Substantia nigra (tissue), 51 donors: ENCODE measurements at places on chromosomes 2 and 18.

DNA sequence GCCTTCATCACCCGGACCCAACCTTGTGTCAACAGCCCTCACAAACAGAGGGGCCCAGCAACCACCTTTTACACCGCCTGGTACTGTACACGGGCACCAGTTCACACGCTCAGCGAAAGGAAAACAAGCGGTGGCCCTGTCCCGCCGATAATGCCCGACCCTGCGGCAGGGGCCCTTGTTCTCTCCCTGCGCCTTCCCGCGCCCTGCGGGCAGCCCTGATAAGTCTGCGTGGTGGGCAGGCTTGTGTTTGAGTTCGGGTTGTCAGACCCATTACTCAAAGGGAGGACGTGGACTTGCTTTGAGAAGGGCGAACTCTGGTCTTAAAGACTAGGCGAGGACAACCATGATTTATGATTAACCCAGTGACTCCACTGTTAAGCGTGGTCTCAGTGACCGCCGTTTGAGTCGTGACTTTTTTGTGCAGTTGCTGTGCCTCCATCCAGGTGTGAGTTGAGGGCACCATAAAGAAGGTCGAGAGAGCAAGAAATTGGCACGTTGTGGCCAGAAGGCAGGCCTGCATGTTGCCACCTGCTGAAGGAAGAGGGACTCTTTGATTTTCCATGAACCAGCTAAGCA, 167.4 kb upstream of the GATA6 start:
- DNase-seq = no peak

GRCh38 chr2:98382739-98383138, 36.5 kb downstream of the CNGA3 start:
- no peak for DNase-seq

GRCh38 chr18:4831791-4832375, 365.2 kb downstream of the AKAIN1 start:
- no peak for DNase-seq

GRCh38 chr18:67266246-67267237, 250.0 kb downstream of the DSEL start:
- DNase-seq = no peak

- DNase-seq = no peak
These were observed 1.8 kb upstream of the CPO start for GRCh38 chr2:206937555-206937954.

DNA sequence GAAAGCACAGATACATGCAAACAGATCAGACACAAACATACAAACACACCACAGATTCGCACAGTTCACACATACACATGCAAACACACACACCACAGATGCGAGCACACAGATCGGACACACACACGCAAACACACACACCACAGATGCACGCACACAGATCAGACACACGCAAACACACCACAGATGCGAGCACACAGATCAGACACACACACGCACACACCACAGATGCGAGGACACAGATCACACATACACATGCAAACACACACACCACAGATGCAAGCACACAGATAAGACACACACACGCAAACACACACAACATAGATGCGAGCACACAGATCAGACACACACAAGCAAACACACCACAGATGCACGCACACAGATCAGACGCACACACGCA, 149.0 kb downstream of the PXDN start:
- DNase-seq = no peak

DNA sequence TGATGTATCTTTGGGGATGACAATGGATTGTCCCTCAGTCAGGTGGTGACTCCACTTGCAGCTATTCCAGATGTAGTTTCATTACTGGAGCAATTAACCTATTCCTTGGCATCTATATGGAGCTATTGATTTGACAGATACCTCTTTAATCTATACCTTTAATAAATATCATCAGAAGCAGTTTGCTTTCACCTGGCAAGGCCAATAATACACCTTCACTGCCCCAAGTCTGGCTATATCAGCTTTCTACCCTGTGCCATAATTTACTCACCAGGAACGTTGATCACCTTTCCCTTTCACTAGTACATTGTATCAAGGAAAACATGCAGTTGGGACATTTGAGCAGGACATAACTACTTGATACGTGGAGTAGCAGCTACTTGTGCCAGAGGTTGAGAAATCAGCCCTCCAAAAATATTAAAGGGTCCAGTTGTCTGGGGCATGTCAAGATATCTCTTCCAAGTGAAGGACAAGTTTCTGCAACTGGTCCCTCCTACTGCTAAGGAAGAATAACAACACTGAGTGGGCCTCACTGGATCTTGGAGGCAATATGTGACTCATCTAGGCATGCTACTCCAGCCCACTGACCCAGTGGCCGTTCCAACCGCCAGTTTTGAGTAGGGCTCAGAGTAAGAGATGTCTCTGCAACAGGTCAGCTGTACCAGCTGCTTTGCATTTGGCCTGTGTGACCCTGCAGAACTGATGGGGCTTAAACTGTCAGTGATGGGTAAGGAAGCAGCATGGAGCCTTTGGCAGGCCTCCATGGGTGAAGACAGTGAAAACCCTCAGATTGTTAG, 67.0 kb downstream of the PSMG2 start:
- no peak for DNase-seq

GRCh38 chr18:60024345-60024744, 124.5 kb downstream of the PMAIP1 start:
- DNase-seq = no peak

DNA sequence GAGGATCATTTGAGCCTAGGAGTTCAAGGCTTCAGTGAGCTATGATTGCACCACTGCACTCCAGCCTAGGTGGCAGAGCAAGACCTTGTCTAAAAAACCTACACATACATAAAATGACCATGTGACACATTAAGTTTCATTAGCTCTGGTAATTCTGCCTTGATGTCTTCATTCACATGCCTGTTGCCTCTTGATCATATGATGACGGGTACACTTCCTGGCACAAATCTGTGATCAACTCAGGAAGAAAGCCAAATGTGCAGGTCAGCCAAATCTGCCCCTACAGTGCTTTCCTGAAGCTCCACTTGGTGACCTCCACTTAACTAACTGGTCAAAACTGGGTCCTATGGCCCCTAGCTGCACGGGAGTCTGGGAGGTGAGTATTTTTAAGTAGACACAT, 54.4 kb upstream of the B3GNT7 start:
- no peak for DNase-seq

- DNase-seq = no peak
These were observed 48.7 kb downstream of the INPP5D start for GRCh38 chr2:233108611-233109490.

DNA sequence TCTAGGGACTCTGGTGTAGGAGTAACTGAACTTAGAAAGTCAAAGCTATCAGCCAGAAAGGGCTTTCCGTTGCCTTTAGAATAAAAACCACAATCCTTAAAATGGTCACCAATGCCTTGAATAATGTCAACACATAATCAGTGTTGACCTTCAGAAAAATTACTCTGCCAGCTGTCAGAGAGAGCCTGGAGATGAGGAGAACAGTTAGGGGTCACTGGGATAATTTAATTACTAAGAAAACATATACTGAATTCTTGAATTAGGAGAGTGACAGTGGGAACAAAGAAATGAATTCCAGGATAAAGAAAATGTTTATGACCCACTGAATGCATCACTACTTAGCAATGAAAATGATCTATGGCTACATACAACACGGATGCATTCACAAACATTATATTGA, 23.4 kb upstream of the UGP2 start:
- DNase-seq = no peak

DNA sequence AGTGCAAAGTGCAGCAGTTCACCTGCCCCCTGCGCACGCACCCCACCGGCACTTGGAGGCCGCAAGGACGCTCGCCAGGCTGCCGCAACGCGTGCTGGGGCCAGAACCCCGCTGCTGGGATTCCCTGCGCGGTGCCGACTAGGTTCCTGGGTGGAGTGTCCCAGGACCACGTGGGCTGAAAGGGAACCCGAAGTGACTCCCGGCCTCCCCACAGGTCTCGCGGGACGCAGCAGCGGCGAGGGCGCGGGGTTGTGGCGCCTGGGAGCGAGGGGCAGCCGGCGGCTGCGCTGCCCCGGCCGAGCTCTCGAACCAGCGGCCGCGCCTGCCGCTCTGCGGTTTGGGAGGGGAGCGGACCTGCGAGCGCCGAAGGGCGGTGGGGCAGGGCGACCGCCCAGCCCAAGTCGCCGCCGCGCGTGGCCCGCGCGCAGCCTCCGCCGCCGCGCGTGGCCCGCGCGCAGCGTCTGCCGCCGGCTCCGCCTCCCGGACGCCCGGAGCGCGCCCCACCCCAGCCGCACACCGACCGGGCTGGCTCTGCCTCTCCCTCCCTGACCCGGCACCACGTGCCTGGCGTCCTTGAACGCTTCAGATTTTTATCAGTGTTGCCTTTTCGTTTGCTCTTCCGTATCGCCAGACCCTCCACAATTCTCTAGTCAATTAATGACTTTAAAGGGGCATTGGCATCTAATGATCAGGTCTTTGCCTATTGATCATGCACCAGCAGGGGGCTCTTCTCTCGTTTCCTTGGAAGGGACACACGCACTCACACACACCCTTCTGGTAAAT, at the start of gene FTCDNL1:
FTCDNL1 (minus strand) TSS at position 475 of the 783 bp plus-strand sequence. CDS start 2,230 bp downstream, outside the sequence.
- peak; percentile 77 for DNase-seq

- DNase-seq = no peak
These were observed 224.8 kb downstream of the SOCS6 start for GRCh38 chr18:70513502-70514171.

DNA sequence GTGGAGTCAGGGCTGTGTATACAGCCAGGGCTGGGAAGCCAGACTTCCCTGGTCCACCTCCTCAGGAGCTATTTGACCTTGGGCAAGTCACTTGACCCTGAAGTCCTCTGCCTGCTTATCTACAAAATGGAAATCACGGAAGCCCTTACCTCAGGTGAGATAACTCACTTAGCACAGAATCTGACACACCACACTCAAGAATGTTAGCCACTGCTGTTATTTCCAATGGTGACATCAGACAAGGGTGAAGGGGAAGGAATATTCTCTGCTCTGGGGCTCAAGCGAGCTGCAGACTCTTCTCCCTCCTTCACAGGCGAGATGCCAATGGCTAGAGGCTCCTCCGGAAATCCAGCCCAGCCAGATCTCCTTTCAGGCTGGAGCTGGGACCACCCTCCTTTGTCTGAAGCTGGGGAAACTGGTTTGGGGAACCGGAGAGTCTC, 189.6 kb downstream of the HAUS1 start:
- DNase-seq = no peak

GRCh38 chr2:86176597-86176996, 18.7 kb downstream of the IMMT start:
- DNase-seq = no peak

GRCh38 chr2:215743066-215743465, 270.3 kb downstream of the MREG start:
- no peak for DNase-seq

- no peak for DNase-seq
These were observed 36.7 kb upstream of the ITGA4 start for GRCh38 chr2:181420259-181421130.

GRCh38 chr2:27765621-27766286, 5.8 kb upstream of the MRPL33 start:
- DNase-seq = no peak

DNA sequence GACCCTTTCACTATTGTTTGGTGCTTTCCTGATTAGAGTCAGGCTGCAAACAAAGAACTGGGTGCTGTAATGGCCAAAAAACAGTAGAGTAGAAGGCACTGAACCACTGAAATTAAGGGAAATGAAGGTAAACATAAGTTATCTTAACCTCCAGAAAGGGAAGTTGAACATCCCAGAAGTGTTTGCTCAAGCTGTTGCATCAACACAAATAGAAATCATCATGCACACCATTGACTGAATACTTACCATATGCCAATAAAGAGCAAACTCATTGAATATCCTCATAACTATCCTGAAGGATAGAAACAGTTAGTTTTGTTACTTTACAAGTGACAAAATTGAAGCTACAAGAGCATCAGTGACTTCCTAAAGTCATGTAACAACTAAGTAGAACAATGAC, 477.4 kb upstream of the CHST9 start:
- DNase-seq = no peak

- DNase-seq = peak; percentile 70
These were observed 11.3 kb downstream of the TMEM247 start for GRCh38 chr2:46490521-46491141.

GRCh38 chr2:179417436-179417949, 152.9 kb upstream of the SESTD1 start:
- DNase-seq = no peak

GRCh38 chr2:137865954-137866540, 98.2 kb upstream of the HNMT start:
- no peak for DNase-seq

GRCh38 chr2:54084600-54084999, 30.8 kb upstream of the ACYP2 start:
- peak; percentile 40 for DNase-seq

GRCh38 chr2:163563336-163563735, 172.5 kb downstream of the FIGN start:
- DNase-seq = no peak

DNA sequence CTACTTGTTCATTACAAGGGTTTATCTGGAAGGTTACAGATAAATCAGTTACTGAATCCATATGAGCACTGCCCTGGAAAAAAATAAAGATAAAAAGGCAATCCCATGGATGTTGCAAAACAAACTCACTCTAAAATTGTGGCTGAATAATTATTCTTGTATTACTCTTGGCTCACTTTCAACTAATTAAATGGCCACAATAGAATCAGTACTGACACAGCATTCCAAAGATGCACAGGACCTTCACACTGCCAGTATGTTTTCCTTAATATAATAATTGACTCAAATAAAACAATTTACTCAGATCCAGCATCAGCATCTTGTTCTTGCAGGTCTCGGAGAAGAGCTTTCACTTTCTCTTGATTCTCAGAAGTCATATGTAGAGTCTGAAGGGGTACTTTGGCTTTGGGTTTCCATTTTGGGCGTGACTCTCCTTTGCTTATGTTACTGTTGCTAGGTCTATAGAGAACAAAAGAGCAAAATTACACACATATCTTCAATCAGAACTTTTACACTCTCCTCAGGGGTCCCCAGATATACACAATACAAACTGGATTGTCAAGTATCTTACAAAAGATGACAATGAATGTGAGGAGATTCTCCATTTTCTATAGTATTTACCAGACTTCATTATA, 12.6 kb downstream of the DHX57 start:
- no peak for DNase-seq
